Nasal cavity respiratory epithelium epithelial cell of viscerocranial mucosa (primary cell): ENCODE measurements at places on chromosomes 2 and 18. TPM values are rescaled to one million over a fixed set of nuclear protein-coding genes. Genes with fewer than 3 reads are reported as not detected.

EVX2 gene
- not detected in 2 replicates for total RNA-seq

VWA3B gene
- 0.07 and 0.34 TPM in 2 replicates for total RNA-seq

IAH1 gene
- total RNA-seq, result 35.2 and 38.4 TPM in 2 replicates

SLC4A5 gene
- under 0.01 and 0.21 TPM in 2 replicates for total RNA-seq

CAVIN2 gene
- total RNA-seq, result 2.1 and 9.3 TPM in 2 replicates

UGT1A5 gene
- 2.3 TPM in 1 of 2 replicates, not detected in the other for total RNA-seq

GPBAR1 gene
- total RNA-seq, result under 0.01 and 0.07 TPM in 2 replicates

TEX44 gene
- total RNA-seq, result not detected in 2 replicates

PROM2 gene
- total RNA-seq, result 14.0 and 101 TPM in 2 replicates

C18orf54 gene
- total RNA-seq, result 1.4 and 2.0 TPM in 2 replicates

RPRM gene
- total RNA-seq, result not detected in 2 replicates

CFLAR gene
- total RNA-seq, result 80.3 and 128 TPM in 2 replicates

SATB2 gene
- 0.68 and 3.5 TPM in 2 replicates for total RNA-seq

C2orf66 gene
- under 0.01 and 0.93 TPM in 2 replicates for total RNA-seq

SH3YL1 gene
- total RNA-seq, result 84.8 and 102 TPM in 2 replicates

RAB6D gene
- under 0.01 and 0.07 TPM in 2 replicates for total RNA-seq

USP40 gene
- total RNA-seq, result 26.3 and 45.1 TPM in 2 replicates

RAB27B gene
- total RNA-seq, result 31.8 and 45.6 TPM in 2 replicates

TDRD15 gene
- total RNA-seq, result not detected in 2 replicates

AGXT gene
- not detected in 2 replicates for total RNA-seq
